ENCODE measurements at places on chromosomes 7 and 10.

DNA sequence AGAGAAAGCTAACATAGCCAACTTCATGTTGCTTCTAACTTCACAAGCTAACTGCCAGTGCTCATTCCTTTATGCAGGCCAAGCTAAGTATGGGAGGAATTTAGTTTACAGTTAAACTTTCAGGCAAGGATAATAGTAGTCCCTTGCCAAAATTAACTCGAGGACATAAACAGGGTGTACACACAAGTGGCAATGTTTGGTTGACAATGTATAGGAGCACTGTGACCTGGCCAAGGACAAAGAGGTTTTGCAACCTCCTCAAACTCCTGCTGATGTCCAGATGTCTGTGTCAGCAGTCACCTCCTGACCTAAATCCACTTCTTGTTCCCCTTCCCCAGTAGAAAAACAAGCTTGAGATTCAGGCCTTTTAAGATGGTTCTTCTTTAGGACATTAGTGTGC lies 494.6 kb upstream of the KLF6 start:
- DNase-seq = no peak

GRCh38 chr7:129785685-129786514 lies 166.9 kb downstream of the UBE2H start:
- no peak for DNase-seq

GRCh38 chr7:37510043-37510634 lies 61.5 kb upstream of the ELMO1 start:
- no peak for DNase-seq

DNA sequence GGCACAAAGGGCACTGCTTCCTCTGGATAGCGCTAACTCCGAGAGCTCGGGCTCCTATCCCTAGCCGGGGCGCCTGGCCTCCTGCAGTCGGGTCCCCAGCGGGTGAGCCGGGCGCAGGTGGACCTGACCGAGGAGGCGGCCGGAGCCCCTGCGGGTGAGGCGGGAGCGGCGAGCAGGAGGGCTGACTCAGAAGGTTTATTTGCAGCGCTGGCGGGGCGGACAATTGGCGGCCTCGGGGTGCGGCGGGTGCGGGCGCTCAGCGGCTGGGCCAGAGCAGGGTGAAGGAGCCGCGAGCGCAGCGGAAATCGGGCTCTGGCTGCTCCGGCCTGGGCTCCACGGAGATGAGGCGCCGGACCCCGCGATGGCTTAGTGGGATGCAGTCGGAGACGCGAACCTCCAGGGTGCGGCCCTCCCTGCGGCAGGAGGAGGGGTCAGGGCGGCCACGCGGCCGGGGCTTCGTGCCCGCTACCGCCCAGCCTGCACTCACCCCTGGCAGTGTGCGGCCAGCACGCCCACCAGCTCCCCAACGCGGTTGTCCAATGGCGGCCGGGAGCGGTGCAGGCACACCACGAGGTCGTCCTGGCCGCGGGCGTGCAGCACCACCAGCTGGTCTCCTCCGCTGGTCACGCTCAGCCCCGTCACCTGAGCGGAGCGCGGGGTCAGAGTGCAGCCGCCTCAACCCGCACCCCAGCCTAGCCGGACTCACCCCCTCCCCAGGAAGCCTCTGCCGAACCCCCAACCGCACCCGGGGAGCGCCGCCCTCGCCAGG lies 16.1 kb downstream of the MYO1G start:
- DNase-seq = no peak

DNA sequence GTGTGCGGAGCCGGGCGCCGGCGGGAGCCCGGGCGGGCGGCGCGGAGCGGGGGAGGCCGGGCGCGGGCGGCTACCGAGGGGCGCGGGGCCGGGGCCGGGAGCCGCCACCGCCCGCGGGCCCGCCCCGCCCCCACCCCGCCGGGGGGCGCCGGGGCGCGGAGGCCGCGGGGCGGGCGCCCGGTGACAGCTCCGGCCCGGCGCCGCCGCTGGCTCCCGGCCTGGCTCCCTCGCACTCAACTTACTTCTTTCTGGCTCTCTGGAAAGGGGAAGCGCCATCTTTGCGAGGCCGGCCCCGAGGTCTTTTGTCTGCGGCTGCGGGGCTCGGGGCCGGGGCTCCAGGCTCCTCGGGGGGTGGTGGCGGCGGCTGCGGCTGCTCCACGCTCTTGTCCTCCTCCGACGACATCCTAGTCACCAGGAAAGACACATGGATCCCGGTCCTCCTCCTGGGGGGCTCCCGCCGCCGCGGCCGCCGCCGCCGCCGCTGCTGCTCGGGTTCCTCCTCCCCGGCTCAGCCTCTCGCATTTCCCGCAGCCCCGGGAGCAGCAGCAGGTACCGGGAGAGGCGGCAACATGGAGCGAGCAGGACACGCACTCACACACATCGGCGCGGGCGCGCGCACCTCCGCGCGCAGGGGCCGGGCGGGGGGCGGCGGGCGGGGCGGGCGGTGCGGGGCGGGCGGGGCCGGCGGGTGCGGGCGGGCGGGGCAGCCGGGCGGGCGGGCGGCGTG lies at the start of gene KMT2C:
TSS of gene KMT2C (minus strand) at position 620 of the 727 bp plus-strand sequence. CDS start at position 403, 217 bp downstream.
- DNase-seq = no peak
